ENCODE measurements at places on chromosomes 2 and 18.

- DNase-seq, result no peak
Observed at GRCh38 chr2:38464971-38465788, 88.1 kb upstream of the ATL2 start.

DNA sequence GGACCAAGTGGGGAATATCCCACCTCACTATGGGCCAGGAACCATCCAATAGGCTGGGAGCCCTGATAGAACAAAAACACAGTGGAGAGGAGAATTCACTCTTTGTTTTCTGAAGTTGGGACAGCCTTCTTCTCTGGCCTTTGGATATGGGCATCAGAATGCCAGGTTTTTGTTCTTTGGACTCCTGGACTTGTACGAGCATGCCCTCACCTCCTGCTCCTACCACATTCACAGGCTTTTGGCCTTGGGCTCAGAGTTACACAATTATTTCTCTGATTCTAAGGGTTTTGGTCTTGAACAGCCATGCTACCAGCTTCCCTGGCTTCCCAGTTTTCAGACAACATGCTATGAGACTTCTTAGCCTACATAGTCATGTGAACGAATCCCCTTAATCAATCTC is 732.9 kb upstream of the VRK2 start:
- DNase-seq, result no peak

DNA sequence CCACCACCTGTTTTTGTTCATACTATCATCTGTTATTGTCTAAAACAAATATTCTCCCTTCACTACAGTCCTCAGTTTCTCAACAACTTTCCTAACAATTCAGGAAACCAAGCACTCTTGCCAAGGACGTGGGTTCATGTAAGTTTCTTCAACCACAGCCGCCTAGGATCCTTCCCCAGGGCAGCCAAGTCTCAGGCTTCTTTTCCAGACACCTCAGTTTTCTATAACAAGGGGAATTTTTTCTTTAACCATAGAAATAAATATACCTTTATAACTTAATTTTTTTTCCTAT is 39.4 kb upstream of the AGPS start:
- no peak for DNase-seq

DNA sequence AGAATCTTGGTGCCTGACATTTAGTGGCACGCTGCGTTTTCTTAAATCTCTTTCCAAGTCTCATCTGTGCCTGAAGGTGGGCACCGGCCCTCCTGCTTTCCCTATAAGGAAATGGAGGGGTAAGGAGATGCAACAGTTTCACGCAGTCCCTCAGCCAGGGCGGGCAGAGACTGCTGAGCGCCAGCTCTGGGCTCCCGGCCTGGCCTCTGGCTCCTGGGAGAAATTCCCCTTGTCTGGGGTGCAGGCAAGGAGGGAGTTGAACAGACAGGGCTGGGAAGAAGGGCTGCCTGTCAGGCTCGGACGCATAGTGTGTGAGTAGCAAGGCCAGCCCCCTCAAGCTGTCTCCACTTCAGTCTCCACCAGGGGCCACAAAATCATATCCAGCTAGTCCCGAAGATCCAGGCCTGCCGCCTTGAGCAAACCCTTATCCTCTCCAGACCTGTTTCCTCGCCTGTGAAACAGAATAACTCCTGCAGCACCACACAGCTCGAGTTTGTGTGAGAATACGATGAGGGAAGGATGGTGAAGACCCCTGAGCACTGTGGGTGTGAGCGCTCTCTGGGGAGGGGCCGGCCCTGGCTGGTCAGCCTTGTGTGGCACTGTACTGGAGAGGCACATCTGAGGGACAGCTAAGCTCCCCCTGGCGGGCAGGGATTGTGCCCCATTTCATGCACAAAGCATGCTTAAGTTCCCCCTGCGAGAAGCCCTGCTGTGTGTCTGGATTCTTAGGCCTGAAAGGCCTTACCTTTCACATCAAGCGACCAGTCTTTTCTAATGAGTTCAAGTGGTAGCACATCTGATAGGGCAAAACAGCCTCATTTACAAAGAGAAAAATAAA is 33.8 kb downstream of the SDC1 start:
- no peak for DNase-seq
